AG10803 (cell line): ENCODE measurements at places on chromosomes 4 and X.

DNA sequence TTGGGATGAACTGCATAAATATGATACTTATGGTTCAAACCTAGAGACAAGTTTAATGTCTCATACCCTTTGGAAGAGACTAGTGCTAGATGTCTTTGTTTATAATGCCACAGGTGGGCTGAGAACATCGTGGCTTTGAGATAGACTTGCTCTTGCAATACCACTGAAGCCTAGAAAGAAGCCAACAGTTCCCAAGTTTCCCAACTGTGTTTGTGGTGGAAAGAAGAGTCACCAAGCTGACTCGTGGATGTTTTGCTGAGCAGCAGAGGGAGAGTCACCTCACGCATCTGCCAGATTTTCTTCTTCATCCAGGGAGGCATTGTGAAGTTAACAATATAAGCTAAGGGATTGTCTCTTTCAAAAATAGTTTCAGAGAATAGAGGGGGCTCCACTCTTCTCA lies 1076.2 kb downstream of the C4orf33 start:
- peak; percentile 9 for DNase-seq

DNA sequence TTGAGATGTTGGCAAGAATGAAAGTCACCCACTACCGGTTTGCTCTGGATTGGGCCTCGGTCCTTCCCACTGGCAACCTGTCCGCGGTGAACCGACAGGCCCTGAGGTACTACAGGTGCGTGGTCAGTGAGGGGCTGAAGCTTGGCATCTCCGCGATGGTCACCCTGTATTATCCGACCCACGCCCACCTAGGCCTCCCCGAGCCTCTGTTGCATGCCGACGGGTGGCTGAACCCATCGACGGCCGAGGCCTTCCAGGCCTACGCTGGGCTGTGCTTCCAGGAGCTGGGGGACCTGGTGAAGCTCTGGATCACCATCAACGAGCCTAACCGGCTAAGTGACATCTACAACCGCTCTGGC lies 12.3 kb downstream of the RPL9 start:
- DNase-seq: no peak

DNA sequence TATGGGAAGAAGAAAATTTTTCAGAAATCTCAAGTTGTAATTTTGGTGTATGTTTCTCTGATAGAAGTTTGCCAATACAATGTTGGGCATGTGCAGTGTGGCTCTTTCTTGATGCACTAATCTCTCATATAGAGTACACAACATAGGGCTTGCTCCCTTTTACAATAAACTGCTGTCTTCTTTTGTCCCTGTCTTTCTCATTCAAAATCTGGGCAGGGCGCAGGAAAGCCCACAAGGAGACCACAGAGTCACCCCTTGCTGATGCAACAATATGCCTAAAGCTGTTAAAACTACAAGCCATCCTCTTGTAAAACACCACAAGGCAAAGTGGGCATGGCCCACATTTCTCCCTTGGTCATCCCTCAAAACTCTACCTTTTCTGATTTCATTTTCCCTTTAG lies 63.4 kb upstream of the TBC1D9 start:
- DNase-seq: no peak

GRCh38 chr4:1329408-1330371 lies 17.3 kb upstream of the UVSSA start:
- DNase-seq: no peak

DNA sequence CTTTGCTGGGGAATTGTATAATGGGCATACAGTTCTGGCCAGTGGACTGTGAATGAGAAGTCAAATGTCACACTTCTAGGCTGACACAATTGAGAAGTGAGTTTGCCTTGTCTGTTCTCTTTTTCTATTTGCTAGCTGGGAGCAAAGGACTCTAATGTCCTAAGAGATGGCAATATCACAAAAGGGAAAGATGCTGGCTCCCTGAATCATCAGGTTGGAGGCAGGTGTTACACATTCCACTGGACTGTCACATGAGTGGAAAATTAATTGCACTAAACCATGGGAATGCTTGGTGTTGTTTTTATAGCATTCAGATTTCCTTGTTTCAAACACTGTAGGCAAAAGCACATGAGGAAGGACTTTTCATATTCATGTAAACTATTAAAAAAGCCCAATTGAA lies 388.3 kb downstream of the ADAM29 start:
- DNase-seq: no peak
